CD4-positive, alpha-beta T cell treated with Interleukin-4 for 4 hours (primary cell): ENCODE measurements at places on chromosomes 2 and 18.

GRCh38 chr2:207256476-207257207 is 90.9 kb upstream of the KLF7 start:
- no peak for DNase-seq

DNA sequence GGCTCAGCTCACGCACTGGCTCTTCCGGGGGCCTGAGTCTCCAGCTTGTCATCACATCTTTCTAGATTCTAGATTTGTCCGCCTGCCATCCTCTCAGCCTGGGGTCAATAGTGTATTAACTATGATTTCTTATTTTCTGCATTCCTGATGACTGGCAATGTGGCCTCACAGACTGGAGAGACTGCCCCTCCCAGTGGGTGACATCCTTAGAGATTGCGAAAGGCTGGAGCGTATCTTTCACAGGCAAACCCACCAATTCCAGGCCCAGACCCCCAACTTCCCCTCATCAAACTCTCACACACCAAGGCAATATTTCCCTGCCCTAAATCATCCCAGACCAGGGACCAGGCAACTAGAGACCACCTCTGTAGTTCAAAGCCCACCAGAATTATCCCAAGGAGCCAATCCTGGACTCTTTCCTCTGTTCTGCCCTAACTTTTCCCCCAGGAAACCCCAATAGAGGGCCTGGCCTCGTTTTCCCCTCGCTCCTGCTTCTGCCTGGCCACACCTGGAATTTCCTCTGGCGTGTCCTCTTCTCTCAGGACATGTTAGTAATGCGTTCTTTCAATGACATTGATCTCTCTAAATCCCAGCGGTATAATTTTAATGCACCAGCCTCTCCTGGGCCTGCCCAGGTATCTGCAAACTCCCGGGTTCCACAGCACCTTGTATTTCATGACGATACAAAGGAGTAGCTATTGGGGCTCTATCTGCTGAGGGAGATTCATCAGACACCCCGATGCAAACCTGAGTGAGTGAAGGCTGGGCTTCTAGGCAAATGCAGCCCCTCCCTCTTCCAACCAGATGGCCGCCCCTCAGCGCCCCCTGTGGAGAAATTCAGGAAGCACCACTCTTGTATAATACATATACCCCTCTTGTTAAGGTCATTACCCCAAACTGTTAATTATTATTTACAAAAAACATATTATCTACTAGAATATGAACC is 2.4 kb upstream of the KCNF1 start:
- no peak for DNase-seq

DNA sequence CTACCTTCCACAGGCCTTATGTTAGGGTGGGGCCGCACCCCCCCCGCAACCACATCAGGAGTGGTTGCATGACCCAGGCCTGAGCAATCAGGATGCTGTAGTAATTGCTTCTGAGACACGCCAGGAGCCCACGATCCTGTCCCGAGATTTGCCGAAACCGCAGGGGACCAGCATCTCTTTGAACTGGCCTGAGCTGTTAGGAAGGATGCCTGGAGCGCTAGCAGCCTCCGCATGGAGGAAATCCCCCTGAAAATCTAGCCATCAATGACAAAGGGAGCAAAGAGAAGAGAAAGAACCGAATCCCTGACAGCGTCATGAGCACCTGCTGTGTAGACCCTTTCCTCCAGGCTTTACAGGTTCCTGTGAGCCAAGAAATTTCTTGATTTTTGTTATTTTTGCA is 8.7 kb upstream of the TEX44 start:
- DNase-seq = no peak

- no peak for DNase-seq
Measured at GRCh38 chr18:31419457-31419932, 28.0 kb upstream of the DSG3 start.

GRCh38 chr2:202577250-202578183 is 57.3 kb upstream of the FAM117B start:
- DNase-seq = no peak
